ENCODE measurements at places on chromosomes 2 and 18.
A peak's percentile ranks its signal among the peaks of the same experiment; 100 is the strongest.

- no peak for DNase-seq
These were observed 34.3 kb downstream of the GIGYF2 start for GRCh38 chr2:232731470-232731869.

DNA sequence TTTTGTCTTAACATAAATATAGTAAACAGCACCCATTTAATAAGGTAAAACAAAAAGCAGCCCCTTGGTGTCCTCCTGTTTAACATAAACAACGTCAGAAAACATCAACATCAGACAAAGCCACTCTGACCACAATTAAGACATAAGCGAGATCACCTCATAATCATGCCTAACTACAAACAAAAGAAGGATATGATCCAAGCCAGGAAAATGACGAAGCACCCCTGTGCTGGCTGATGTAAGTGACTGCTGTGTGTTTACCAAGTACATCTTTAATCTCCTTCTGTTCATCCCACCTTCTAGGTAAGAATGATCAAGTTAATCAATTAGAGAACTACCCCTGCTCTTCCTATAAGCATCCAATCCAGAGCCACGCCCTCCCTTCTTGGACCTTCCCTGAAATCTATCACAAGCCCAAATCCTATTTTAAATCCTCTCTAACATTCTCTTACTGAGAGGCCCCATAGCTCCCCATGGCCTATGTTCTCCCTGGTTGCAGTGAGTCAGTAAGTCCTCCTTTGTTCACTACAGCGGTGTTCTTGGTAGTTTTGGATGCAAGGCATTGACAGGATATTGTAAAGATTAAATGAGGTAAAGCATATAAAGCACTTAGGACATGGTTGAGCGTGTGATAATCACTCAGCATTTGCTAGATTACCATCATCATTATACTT is 424.2 kb downstream of the TSN start:
- no peak for DNase-seq

DNA sequence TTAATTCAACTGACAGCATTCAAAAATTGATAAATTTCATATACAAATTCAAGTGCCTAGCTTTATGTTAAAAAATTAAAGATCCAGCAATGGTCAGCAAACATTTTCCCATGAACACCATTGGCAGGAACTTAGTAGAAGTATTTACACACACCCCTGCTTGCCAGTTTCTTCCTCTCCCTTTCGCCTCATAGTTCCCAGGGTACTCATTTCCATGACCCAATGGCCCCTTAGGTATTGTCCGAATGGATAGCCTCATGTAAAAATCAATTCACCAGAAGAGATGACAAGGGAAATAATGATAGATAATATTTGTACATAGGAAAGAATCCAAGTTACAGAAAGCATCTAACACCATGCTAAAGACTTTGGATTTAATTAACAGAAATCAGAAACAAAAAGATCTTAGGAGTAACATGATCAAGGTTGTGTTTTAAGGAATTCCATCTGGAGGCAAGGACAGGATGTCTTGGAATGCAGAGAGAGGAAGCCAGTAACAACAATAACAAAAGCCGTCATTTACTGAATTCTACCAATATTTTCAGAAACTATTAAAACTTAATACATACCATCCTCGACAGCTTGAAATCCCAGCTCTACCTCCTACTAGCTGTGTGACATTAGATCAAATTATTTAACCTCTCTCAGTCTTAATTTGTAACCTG is 423.0 kb downstream of the IRS1 start:
- no peak for DNase-seq

DNA sequence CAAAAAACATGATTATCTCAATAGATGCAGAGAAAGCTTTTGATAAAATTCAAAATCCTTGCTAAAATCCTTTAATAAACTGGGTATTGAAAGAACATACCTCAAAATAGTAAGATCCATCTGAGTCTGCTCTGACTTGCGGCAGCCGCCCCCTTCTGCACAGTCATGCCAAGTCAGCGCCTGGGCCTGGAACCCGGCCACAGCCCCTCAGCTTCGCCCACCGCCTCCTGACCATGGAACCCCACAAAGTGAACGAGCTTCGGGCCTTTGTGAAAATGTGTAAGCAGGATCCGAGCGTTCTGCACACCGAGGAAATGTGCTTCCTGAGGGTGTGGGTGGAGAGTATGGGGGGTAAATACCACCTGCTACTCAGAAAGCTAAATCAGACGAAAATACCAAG is 270.9 kb upstream of the TFPI start:
- DNase-seq: no peak

DNA sequence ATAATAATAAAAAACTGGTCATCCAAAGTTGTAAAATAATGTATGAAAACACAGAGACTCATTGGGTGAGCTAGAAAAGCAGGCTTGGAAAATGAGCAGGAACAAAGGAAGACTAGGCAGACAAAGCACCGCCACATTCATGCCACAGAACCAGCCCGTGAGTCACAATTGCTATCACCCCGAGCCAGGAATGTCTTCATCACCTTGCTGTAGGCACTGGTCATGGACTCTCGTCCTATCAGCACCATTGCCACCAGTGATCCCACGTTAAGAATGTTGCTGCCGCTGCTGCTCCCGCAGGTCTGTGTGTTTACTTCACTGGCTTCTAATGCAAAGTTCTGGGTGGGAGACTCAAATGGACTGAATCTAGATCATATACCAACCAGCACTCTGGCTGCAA is 417.9 kb downstream of the PID1 start:
- DNase-seq: no peak

GRCh38 chr2:106581328-106581727 is 94.2 kb downstream of the CD8B2 start:
- DNase-seq: no peak

- DNase-seq: no peak
These were observed 144.9 kb downstream of the L3MBTL4 start for GRCh38 chr18:6269660-6270332.

GRCh38 chr2:50546790-50547189 is 485.1 kb downstream of the NRXN1 start:
- DNase-seq: no peak

DNA sequence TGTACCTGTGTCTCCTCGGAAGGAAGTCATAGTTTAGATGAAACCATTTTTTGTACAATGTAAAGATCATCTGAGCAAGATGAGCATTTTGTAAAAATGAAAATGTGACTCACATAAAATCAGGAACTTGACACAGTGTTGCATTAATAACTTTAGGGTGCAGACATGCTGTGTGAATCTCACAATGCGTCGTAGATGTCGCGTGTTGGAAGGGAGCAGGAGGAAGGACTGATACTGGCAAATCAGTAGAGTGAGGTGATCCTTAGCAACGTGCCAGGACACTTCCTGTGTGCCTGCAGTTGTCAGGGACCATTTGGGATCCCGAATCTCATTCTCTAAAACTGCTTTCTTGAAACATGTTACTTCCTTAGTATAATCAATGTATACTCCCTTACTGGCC is 103.1 kb downstream of the SH3BP4 start:
- no peak for DNase-seq

GRCh38 chr2:232611559-232612218 is 21.7 kb upstream of the EFHD1 start:
- peak; percentile 50 for DNase-seq
